Activated CD4-positive, alpha-beta T cell treated with anti-CD3 and anti-CD28 coated beads for 48 hours (primary cell): ENCODE measurements at places on chromosomes 6 and 20.

GRCh38 chr6:82783587-82784236, 281.9 kb downstream of the UBE3D start:
- no peak for DNase-seq

- no peak for DNase-seq
These were observed 29.6 kb downstream of the PAK5 start for GRCh38 chr20:9809271-9809670.

GRCh38 chr6:111711984-111712752, 106.5 kb upstream of the TRAF3IP2 start:
- DNase-seq: no peak

DNA sequence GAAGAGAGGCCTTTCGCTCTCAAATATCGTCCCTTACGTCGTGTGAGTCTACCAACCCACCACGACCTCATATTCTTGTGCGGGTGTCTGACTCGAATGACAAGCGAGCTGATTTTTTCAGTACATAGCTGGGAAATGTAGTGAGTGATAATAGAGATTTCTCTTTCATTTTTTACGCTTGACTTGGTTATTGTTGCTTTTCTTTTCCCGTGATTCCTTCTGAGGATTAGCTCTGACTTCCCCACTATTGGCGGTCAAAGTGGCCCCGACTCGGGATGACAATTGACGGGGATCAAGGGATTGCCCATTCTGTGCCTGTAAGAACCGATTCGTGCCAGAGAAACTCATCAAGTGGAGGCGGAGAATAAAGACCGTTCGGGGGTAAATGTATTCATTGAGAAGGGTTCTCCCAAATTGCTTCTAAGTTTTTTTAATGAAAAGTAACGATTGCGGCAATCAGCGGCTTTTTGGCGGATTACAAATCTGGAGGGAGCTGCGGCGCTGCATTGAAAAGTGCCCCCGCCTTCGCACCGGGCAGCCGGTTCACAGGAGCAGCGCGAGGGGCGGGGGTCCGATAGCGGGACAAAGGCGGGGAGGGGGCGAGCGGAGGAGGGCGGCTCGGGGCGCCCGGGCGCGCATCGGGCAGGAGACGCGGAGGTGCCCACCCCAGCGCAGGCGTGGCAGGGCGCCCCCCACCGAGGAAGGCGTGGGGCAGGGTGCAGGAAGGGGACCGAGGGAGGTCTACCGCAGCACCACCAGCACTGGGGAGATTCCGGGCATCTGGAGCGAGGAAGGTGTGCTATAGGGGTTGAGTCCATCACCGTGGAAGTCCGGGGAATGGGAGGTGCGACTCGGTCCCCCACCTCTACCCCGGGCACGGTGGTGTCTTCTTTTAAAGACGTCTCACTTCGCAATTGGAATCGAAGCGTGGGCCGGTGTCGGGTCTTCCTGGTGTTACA, 44.5 kb upstream of the OSTM1 start:
- DNase-seq: no peak

GRCh38 chr20:34069341-34070078, 42.5 kb downstream of the EIF2S2 start:
- peak; percentile 63 for DNase-seq

- DNase-seq: no peak
These were observed 168.8 kb upstream of the GRIK2 start for GRCh38 chr6:101224751-101225150.

- DNase-seq: no peak
These were observed 112.8 kb upstream of the HEY2 start for GRCh38 chr6:125636671-125637070.
